ENCODE measurements at places on chromosomes 7 and 10.
A peak's percentile ranks its signal among the peaks of the same experiment; 100 is the strongest.

DNA sequence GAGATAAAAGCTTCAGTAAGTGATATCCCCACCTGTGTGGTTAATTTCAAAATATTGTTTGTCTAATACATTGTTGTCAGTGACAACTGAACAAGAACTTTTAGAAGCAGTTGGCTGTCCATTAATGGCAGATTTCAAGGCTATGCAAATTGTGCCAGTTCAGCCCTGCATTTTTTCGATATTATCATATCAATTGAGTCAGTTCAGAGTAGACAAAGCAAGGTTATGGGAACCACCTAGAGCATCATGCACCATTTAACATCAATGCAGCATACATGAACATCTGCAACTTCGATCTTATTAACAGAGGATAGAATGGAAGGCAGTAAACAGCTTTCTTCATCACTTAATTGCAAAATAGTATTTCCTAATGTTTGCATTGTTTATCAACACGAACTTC, 180.7 kb upstream of the KAT6B start:
- DNase-seq = no peak

DNA sequence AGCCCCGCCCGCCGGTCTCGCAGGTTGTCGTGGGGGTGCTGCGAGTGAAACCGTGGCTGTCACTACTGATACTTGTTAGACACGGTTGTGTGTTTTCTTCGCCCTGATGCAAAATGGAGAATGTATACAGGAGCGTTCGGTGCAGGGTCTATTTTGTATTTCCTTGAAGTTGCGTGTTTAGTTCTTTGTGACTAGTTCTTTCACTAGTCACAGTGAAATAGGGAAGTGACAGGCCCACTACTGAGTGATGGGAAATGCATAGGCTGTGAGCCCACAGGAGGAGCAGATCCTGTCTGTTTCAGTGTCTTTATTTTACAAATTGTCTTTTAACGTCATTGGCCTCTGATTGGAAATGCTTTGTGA, 675 bp downstream of the ABRAXAS2 start:
- no peak for DNase-seq

DNA sequence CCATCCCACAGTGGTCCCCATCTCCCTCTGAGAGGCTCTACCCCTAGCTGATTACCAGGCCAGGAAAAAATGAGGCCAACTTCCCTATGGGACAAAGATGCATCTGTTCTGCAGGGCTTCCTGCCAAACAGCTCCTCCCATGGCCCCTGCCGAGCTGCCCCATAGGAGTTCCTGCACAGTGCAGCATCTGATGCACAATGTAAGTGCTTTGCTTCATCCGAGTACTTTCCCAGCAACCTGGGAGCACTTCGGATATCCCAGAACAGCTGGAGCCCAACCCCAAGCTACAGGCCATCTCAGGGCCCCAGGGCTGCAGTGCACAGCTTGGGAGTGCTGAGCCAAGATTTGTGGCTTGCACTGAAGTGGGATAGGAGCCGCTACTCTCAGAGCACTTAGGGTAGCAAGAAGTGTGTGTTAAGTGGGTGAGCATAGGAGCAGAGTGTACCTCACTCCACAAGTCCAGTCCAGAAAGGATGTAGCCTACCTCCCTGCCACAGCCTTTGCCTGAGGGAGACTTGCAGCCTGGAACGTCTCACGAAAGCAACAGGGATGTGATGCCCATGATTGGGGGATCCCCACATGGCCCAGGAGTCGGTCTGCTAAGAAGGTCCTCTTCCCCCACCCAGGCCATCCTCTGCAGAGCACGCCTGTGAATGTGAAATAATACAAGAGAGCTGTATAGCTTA, 209.6 kb upstream of the VWC2 start:
- DNase-seq = no peak

DNA sequence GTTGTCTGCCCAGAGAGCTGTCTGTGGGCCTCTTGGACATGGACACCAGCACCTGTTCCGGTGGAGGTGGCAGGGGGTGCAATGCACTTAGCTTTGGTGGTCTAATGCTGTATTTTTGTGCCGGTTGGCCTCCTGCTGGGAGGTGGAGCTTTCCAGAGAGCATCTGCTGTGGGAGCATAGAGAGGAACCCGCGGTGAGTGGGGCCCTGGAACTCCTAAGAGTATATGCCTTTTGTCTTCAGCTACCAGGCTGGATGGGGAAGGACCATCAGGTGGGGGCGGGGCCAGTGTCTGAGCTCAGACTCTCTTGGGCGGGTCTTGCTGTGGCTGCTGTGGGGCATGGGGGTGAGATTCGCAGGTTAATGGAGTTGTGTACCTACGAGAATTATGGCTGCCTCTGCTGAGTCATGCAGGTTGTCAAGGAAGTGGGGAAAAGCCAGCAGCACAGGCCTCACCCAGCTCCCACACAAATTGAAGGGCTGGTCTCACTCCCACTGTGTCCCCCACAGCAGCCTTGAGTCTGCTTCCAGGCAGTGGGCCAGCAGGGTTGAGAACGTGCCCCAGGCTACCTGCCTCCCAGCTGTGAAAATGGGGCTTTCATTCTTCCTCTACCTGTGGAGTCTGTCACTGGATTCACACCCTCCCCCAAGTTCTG, 29.0 kb downstream of the JAKMIP3 start:
- no peak for DNase-seq

DNA sequence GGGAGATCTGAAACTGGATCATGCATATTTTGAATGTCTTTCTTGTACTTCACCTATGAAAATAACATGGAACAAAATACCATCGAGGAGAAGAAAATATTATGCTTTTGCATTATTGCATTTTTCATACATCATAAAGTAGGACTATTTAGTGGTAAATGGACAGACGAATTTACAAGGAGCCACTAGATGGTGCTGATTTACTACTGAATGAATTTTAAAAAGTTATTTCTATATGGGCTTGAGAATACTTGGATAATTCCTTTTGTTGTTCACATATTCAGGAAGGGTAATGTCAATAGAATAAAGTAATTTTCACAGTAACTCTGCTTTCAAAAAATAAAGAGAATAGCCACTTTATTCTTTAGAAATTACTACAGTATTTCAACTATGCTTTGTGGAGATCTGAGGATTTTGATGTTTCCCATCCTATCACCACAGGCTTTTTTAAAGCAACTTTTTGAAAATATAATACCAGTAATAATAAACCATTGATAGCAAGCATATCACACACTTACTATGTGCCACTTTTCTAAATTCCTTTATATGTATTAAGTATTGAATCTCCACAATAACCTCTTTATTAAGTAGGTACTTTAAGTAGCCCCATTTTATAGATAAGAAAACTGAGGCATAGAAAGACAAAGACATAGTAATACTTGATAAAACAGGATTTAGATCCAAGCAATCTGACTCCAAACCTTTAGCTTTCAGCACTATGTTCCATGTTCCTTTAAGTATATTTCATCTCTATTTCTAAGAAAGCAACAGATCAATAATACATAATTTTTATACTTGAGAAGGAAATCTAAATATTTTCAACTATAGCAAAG, 38.6 kb downstream of the NEBL start:
- peak; percentile 24 for DNase-seq

- DNase-seq = no peak
These were observed 62.2 kb upstream of the USP6NL start for GRCh38 chr10:11673346-11674280.

- DNase-seq = no peak
These were observed 3.5 kb upstream of the ADIRF start for GRCh38 chr10:86964847-86965190.

DNA sequence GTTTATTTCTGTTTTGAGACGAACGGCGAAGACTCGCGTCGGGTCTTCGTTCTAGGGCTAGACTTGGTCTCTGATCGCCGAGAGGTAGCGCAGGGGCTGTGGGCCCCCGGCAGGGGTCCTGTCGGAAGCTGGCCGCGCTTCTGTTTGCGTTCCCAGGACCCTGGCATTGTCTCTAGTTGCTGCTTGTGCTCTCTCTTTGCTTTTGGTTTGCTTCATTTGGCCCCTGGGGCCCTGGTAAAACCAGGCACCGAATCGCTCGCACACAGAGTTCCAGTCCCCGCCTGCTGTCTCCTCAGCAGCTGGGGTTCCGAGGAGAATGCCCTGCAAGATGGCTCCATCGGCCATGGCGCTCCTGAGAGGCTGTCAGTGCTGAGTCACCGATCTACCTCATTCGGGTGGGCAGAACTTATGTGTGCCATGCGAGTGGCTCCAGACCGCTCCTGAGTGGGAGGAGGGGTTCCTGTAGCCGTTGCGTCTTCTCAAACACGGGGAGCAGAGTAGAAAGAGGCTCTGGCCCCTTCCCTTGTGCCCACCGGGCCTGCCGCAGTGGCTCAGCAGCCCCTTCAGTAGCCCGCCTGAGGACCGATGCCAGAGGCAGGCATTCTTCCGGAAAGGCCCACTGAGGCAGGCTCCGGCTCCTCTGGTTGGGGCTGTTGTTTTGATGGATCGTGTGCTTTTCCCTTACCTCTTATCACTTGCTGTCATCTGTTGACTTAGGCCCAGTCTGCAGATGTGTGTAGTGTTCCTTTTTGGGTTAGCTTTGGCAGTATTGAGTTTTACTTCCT, 826 bp downstream of the CHPF2 start:
- peak; percentile 49 for DNase-seq

GRCh38 chr10:78476844-78477243, 443.2 kb downstream of the RPS24 start:
- no peak for DNase-seq

- DNase-seq = no peak
These were observed 230.5 kb downstream of the FANK1 start for GRCh38 chr10:126126866-126127265.

GRCh38 chr10:87054373-87055295, 34.5 kb downstream of the FAM25A start:
- DNase-seq = no peak

- no peak for DNase-seq
These were observed 428.3 kb downstream of the TNS3 start for GRCh38 chr7:47153576-47153975.

DNA sequence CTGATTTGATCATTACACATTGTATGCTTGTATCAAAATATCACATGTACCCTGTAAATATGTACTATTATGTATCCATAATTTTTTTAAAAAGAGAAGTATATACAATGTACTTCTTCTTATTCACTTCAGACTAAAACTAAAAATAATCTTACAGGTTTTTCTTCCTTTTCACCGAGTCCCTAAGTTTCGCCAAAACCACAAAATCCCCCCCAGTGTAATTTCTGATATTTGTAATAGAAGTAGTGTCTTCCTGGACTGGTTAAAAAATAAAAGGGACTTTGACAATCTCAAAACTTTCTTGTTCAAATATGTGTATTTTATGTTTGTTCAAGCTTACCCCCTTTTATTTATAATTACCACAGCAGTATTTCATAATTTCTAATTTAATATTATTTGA, 23.9 kb downstream of the EPC1 start:
- DNase-seq = no peak

DNA sequence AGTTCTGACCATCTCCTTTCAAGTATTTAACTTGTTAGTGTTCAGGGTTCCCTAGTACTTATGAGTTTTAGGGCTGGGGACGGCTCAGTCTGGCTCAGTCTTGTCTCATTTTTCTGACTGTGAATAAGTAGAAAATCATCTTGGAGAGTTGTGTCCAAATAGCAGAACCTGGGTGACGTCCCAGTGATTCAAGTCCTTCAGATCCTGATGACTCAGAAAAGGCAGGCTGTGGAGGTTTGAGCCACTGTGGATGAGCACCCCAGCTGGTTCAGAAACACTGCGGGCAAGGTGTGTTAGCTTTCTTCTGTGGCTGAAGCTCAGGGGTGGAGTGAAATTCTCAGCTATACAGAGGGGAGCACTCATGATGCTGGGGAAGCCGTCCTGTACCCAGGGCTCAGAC, 154.4 kb upstream of the NPY start:
- no peak for DNase-seq

DNA sequence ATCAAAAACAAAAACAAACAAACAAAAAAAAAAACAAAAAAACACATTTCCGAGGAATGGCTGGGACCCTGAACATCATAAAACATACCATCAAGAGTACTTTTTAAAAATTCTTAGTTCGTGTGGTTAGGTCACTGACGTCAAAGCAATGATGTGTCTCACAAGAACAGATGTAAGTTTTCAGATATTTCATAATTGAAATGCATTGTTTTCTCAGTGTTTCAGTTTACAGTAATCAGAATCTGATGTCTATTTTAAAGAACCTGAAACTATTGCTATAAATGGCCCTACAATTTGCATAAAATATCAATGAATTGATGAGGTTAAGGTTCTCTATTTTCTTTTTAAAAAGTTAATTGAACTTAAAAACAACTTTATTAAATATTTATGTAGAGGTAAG, 103.7 kb upstream of the HGF start:
- DNase-seq = peak; percentile 13

GRCh38 chr7:28346676-28347363, 65.5 kb upstream of the CREB5 start:
- DNase-seq = no peak

- no peak for DNase-seq
These were observed 41.6 kb upstream of the CTBP2 start for GRCh38 chr10:125201791-125202622.

DNA sequence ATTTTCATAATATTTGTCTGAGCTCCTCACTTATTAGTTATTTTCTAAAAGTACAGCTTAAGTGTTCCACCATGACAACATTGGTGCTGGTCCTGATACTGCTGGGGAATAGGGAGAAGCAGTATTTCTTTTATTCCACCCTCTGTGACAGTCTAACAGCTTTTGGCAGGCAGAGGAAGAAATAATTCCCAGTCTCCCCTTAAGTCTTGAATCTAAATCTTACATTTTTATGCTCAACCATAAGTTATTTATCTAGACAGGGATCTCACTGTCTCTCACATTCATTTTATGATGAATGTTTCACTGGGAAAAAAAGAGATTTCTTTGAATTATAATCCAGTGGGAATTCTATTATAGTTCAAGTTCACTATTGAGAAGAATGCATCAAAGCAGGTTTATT, 71.5 kb downstream of the MAGI2 start:
- DNase-seq = no peak

- DNase-seq = no peak
These were observed at the start of gene DENND11 for GRCh38 chr7:141702047-141702567. Gene DENND11, minus strand, starts transcription at chr7:141702166. Its CDS starts 13 bp downstream, at chr7:141702153.

GRCh38 chr10:101993651-101994200, 62.2 kb downstream of the ARMH3 start:
- DNase-seq = no peak

GRCh38 chr7:47150497-47151260, 431.2 kb downstream of the TNS3 start:
- DNase-seq = no peak

GRCh38 chr10:124217031-124217430, 123.6 kb upstream of the CHST15 start:
- DNase-seq = no peak

GRCh38 chr10:127102176-127102575, 94.2 kb downstream of the INSYN2A start:
- DNase-seq = no peak

DNA sequence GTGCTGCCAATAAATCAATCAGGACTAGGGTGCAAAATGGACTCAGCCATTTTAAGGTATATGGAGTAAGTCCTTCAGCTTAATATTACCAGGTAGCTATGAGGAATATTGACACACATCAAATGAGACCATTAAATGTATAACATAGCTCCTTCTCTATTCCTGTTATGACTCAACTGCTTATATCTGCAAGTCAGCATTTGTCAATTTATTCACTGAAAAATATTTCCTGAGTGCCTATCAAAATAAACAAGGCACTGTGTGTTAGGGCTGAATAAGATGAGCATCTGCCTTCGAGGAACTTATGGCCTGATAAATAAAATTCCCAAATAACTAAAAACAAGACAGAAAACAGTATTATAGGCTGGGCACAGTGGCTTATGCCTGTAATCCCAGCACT, 113.8 kb downstream of the CDK6 start:
- no peak for DNase-seq
